ENCODE measurements at places on chromosomes 12 and 14. TPM values are rescaled to one million over a fixed set of nuclear protein-coding genes. Genes with fewer than 3 reads are reported as not detected.

FITM1 gene
- total RNA-seq, result 4.2 TPM

KRT72 gene
- total RNA-seq, result not detected

GLS2 gene
- total RNA-seq, result 0.79 TPM

KRT81 gene
- not detected for total RNA-seq

OR4K15 gene
- total RNA-seq, result not detected

ZNF891 gene
- 7.3 TPM for total RNA-seq

PROX2 gene
- not detected for total RNA-seq

RERG gene
- 38.4 TPM for total RNA-seq

FBRSL1 gene
- total RNA-seq, result 4.0 TPM

RAB3IP gene
- 19.5 TPM for total RNA-seq

LPCAT3 gene
- 20.7 TPM for total RNA-seq

KRT1 gene
- 0.42 TPM for total RNA-seq

SYNDIG1L gene
- total RNA-seq, result not detected

CD163 gene
- total RNA-seq, result 19.1 TPM

CCDC60 gene
- 5.6 TPM for total RNA-seq

SP7 gene
- total RNA-seq, result not detected

LRRC10 gene
- not detected for total RNA-seq

ANO2 gene
- 8.8 TPM for total RNA-seq

CLEC4C gene
- not detected for total RNA-seq

LGR5 gene
- total RNA-seq, result 2.0 TPM

CAPZA3 gene
- not detected for total RNA-seq
